ENCODE measurements at places on chromosomes 1 and 21. TPM values are rescaled to one million over a fixed set of nuclear protein-coding genes. Genes with fewer than 3 reads are reported as not detected.

DNA sequence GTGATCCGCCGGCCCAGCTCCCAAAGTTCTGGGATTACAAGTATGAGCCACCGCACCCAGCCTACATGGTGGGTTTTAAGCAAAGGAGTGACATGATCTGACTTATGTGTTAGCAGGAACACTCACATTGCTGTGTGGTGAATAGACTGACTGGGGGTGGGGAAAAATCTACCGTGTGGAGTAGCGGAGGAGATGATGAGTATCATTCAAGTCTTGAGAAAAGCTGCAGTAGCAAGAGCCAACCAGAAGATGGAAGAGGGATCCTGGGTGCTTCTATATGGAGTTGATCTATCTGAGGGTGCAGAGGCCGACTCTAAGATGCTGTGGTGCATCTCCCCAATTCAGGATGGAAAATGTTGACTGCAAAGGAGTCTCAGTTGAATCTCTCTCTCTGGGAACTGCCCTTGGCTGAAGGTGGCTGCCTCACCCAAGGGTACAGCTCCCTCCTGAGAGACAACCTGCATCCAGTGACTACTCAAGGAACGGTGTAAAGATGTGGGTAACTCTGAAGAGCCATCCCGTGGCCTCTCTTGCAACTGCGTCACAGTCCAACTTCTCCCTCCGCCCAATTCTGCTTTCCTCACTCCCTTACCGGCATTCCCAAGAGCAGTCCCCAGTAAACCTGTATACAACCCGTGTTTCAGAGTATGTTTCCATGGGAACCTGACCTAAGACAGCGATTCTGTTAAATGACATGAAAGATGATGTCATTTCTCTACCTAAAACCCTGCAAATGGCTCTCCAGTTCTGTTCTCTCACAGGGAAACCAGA lies 7.4 kb upstream of the B3GALNT2 start:
- DNase-seq: no peak

GRCh38 chr1:210600421-210601159 lies 271.9 kb downstream of the HHAT start:
- no peak for DNase-seq

Gene GRHL3
- total RNA-seq: 0.80 TPM

DNA sequence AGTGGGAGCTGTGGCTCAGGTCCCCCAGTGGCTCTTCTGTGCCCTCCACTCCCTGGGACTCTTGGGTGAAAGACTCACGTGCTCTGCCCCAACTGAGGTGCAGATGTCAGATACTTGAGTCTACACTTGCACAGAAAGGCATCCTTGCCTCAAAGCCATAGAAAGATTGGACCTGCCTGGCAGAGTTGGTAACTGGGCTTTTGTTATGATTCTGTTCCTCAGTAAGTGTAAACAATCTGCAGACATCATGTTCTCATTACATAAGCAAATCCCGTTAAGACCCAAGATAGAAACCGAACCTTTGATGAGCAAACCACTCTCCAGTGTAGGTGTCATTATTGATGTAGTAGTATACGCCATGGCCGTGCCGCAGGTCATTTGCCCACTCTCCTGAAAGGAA lies 10.0 kb downstream of the RSPH1 start:
- no peak for DNase-seq

DNA sequence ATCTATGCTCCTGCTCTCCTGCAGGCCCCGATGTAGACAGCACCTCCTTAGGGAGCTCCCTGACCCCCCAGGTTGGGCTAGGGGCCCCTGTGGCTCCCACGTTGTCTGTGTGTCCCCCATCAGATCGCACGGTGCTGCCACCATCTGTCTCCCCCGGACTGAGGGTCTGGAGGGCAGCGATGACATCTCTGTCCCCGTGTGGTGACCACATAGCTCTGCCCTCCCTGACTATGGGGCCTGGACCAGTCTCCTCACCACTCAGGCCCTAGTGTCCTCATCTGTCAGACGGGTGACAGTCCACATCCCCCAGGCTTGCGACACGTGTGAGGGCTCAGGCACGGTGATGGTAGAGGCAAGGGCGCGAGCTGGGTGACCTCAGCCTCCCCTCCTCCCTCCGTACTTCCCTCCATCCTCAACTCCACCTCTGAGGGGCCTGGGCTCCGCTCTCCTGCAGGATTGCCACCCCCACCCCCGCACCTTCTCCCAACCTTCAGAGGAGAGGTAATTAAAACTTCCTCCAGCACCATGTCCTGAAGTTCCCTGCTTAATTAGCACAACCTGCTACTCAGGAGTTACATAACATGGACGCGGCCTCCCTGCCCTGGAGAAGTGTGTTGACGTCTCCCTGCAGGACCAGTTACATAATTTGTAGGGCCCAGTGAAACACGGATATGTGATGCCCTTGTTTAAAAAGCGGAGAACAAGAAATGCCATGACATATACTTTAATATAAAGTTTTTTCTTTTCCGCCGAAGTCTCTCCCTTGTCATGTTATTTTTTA lies 288.2 kb downstream of the PTPRU start:
- no peak for DNase-seq

DNA sequence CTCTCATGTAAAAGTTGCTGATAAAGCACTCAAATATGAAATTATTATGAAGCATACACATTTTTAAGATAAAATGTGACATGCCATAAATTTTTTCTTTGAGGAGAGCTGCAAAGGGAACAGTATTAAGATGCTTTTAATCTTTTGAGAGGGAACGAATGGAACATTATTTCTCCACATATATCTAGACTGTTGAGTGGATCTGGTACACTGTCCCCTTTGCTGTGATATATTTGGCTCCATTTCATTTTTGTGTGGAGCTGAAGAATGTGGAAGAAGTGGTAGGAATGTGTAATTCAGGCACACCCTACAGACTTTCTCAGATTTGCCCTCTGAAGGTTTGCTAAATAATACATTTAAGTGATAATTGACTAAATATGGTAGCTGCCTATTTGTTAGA lies 31.7 kb downstream of the PGM1 start:
- no peak for DNase-seq

DNA sequence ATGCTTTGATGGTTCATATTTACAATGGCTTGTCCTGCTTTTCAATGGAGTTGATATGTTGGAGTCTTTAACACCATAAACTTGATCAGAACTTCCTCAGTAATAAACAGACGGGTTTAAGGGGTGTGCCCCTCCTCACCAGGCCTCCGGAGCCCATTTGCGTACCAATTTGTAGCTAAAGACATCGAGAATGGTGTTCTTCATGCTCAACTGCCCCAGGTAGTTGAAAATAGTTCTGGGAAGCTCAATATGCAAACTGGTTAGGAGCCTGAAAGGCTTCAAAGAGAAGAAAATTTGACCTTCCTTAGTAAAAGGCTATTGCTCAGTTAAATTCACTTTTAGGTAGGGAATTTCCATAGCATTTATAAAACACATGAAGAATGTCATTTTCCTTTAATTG lies 68.1 kb upstream of the RRP15 start:
- no peak for DNase-seq

Gene CD101
- total RNA-seq: 105 TPM

Gene SMPDL3B
- 15.4 TPM for total RNA-seq

Gene TBX19
- 3.1 TPM for total RNA-seq

Gene TRAF3IP3
- 12.4 TPM for total RNA-seq

Gene RNU1-4
- total RNA-seq: 6,803 TPM

Gene SLC26A9
- 18.2 TPM for total RNA-seq

Gene KDF1
- 8.1 TPM for total RNA-seq

- DNase-seq: no peak
Observed at GRCh38 chr1:196034080-196034706, 574.0 kb downstream of the KCNT2 start.

DNA sequence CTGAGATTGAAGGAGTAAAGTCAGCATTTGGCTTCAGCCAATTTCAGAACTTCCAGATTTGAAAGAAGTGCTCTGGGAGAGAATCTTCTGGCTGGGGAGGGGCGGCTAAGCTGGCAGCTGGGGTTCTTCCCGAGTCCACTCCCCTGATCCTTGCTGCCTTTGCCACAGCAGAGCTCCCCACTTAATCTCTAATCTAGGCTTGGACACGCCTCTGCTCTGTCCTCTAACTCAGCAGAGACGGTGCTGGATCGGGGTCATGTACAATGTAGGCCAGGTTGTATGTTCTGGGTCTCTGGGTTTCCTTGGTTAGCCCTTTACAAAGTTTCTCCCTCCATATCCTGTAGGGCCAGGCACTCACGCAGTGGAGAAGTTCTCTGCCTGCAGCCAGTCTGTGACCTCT lies 10.1 kb upstream of the GSTM3 start:
- DNase-seq: no peak

Gene MACF1
- 506 TPM for total RNA-seq

DNA sequence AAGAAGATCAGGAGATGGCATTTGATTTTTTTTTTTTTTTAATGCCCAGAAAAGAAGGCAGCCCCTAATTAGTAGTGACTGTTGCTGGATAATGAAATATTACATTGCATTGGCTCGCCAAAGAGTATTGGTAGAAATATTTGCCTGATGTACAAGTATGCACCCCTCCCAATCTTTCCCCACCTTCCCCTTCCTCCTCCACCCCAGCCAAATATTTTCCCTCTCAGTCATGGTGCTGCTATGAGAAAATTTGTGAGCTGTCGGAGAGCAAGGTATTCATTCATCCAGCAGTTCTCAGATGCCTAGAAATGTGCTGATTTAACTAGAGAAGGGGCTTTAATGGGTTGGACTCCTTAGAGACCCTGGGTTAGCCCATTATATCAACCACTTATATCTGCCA lies 50.5 kb upstream of the IKBKE start:
- no peak for DNase-seq

DNA sequence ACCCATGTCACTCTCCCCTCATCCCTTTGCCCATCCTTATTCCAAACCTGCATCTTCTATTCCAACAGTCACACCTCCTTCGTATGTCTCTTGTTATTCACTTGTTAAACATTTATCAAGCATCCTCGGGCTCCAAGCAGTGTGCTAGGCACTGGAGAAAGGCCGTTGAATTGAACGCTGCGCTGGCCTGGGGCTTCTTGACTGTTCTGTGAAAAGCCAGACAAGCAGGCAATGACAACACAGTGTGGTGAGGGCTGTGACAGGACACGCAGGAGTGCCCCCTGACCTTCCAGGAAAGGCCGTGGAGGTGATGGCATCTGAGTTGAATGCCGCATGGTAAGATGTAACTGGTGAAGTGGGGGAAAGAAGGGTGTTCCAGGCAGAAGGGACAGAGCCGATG lies 19.2 kb downstream of the ETV3 start:
- no peak for DNase-seq

Data from lower lobe of right lung (tissue), 2 donors.